Neuronal stem cell (in vitro differentiated cells): ENCODE measurements at places on chromosomes 1 and 21.

- H3K27ac ChIP-seq, result no peak overlapping the region
- no peak for DNase-seq
- H3K4me1 ChIP-seq, result no peaks in the 10 kb centered on the region
- no peaks in the 10 kb centered on the region for H3K27me3 ChIP-seq
- H3K4me3 ChIP-seq, result no peak overlapping the region
Observed at GRCh38 chr1:112689842-112690237, 15.4 kb downstream of the MOV10 start.

DNA sequence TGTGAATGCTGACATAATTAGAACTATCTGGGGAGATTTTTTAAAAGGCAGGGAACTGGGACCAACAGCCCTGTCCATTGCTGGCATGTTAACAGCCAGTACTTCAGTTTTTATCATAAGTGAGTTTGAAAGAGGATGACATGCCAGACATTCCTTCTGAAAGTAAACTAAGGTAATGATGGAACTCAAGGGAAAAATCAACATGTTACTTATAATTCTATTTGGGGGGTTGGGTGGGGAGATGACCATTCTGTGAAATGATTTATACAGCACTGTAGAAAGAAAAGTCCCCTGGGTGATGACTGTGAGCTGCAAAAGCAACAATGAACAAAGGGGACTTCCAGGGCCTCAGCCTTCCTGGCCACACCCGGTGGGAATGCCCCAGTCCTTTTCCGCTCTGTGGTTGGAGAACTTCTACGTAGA, 5.4 kb upstream of the LAMC2 start:
- H3K27ac ChIP-seq, result no peak overlapping the region
- H3K4me1 ChIP-seq, result peaks cover 3% of the 10 kb centered on the region
- H3K36me3 ChIP-seq, result no peaks in the 10 kb centered on the region

GRCh38 chr1:228151180-228151925, 1.6 kb downstream of the GJC2 start:
- H3K27ac ChIP-seq, result no peak overlapping the region
- no peaks in the 10 kb centered on the region for H3K27me3 ChIP-seq
- H3K4me1 ChIP-seq, result peaks cover 19% of the 10 kb centered on the region
- H3K4me3 ChIP-seq, result no peak overlapping the region

- no peak overlapping the region for H3K27ac ChIP-seq
- H3K4me3 ChIP-seq, result no peak overlapping the region
- H3K4me1 ChIP-seq, result peaks cover 11% of the 10 kb centered on the region
Observed at GRCh38 chr1:63884486-63884885, 110.7 kb downstream of the ROR1 start.

DNA sequence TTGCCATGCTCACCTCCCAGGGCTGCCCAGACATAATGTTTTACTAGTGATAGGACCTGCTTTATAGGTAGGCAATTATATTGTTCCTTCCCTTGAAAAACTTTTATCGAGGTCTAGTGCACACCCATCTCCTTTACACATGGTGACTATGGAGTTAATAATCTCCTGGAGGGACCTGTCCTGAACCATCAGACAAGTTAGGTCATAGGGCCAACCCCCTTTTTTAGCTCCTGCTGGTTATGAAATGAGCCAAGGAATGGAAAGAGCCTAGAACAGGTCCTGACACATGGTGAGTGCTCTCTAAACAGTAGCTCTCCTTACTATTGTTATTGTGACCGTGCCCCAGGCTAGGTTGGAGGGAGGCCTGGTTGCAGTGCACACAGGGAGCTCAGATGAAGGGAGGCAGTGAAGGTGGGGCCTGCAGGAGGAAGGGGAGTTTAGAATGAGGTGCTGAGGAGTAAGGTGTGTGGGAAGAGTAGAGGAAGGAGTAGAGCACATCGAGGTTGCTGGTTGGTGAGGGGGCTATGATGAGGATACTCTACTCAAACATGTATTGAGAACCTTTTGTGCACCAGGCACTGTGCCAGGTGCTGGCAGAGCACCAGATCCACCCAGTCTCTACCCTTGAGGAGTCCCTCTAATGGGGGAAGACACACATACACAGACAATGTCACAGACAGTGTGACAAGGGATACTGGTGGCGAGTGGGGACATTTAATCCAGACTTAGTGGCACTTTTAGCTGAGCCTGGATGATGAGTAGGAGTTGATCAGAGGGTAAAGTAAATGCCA, 14.1 kb upstream of the LMNA start:
- H3K4me1 ChIP-seq, result peaks cover 54% of the 10 kb centered on the region
- H3K27me3 ChIP-seq, result no peaks in the 10 kb centered on the region
- H3K36me3 ChIP-seq, result peaks cover 82% of the 10 kb centered on the region
- no peak for DNase-seq
- no peak overlapping the region for H3K27ac ChIP-seq
- H3K4me3 ChIP-seq, result no peak overlapping the region

DNA sequence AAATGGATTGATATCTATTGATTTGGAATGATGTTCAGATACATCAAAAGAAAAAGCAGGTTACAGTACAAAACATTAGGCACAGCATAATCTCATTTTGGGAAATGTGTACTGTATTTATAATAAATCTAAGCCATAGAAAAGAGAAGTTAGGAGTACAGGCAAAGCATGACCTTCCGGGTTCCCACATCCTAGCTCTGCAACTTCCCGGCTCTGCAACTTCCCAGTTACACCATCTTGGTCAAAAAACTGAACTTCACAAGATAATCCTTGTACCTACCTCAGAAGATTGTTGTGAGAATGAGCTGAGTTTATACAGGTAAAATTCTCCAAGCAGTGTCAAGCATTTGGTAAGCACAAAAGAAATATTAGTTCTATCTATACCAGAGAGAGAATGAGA, 21.7 kb upstream of the SLC44A3 start:
- no peaks in the 10 kb centered on the region for H3K27me3 ChIP-seq
- no peak for DNase-seq
- peaks cover 17% of the 10 kb centered on the region for H3K4me1 ChIP-seq
- H3K36me3 ChIP-seq, result no peaks in the 10 kb centered on the region
- no peak overlapping the region for H3K4me3 ChIP-seq

GRCh38 chr1:224506141-224506814, 71.7 kb upstream of the WDR26 start:
- DNase-seq, result no peak
- H3K27me3 ChIP-seq, result no peaks in the 10 kb centered on the region
- H3K27ac ChIP-seq, result no peak overlapping the region
- H3K4me3 ChIP-seq, result no peak overlapping the region
- H3K4me1 ChIP-seq, result peaks cover 19% of the 10 kb centered on the region

DNA sequence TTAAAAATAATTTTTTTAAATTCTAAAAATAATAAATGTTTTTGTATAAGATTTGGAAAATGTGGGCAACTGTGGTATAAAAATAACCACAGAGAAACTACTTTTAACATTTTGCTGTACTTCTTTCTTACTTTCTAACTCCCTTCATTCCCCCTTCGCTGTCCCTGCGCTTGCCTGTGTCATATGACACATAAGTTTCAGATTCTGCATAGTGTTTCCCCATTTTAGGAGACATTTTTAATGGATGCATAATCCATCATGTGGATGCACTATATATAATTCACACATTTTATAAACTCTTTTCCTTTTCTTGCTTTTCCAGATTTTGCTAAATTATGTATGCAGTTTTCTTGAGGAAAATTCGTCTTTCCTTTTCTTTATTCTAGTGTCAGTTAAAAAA, 16.3 kb downstream of the ATG4C start:
- H3K4me1 ChIP-seq, result no peaks in the 10 kb centered on the region
- H3K36me3 ChIP-seq, result peaks cover 6% of the 10 kb centered on the region
- no peaks in the 10 kb centered on the region for H3K27me3 ChIP-seq

DNA sequence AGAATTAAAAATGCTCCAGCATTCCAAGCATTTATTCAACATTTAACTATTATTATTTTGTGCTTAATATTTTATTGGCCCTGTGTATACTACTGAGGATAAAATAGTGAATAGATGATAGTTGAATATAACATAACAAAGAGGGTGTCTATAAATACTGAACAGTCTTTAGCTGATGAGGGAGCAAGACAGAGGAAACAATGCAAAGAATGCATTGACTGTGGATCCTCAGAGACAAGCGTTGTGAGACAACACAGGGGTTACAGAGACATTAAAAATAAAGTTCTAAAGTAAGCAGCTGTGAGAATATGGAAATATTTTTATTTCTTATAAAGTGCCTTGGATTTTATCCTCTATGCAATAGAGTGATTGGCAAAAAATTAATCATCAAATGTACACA, 1133.1 kb downstream of the PLA2G4A start:
- no peaks in the 10 kb centered on the region for H3K4me1 ChIP-seq
- H3K27ac ChIP-seq, result no peak overlapping the region
- H3K27me3 ChIP-seq, result no peaks in the 10 kb centered on the region

- H3K27me3 ChIP-seq, result no peaks in the 10 kb centered on the region
- DNase-seq, result no peak
Observed at GRCh38 chr1:12486401-12487005, 131.5 kb downstream of the DHRS3 start.

- H3K27me3 ChIP-seq, result no peaks in the 10 kb centered on the region
- peaks cover 2% of the 10 kb centered on the region for H3K4me1 ChIP-seq
- no peak overlapping the region for H3K4me3 ChIP-seq
- H3K36me3 ChIP-seq, result peaks cover 86% of the 10 kb centered on the region
- no peak overlapping the region for H3K27ac ChIP-seq
Observed at GRCh38 chr1:229298887-229299503, 28.1 kb downstream of the RAB4A start.

- no peak for DNase-seq
- H3K27ac ChIP-seq, result no peak overlapping the region
- no peak overlapping the region for H3K4me3 ChIP-seq
- H3K36me3 ChIP-seq, result peaks cover 96% of the 10 kb centered on the region
- no peaks in the 10 kb centered on the region for H3K4me1 ChIP-seq
Observed at GRCh38 chr1:32056598-32056997, 16.1 kb upstream of the TMEM39B start.

DNA sequence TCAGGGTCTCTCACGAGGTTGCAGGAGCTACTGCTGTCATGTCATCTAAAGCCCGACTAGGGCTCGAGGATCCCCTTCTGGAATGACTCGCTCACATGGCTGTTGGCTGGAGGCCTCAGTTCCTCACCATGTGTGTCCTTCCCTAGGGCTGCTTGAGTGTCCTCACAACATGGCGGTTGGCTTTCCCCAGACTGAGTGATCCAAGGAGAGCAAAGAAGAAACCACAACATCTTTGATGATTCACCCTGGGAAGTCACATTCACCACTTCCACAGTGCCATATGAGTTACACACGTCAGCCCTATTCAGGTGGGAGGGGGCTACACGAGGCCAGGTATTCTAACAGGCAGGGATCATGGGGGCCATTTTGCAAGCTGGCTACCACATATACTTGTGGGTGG, 64.9 kb downstream of the FHAD1 start:
- H3K4me3 ChIP-seq, result no peak overlapping the region
- H3K36me3 ChIP-seq, result no peaks in the 10 kb centered on the region
- no peak overlapping the region for H3K27ac ChIP-seq
- DNase-seq, result no peak
- H3K27me3 ChIP-seq, result peaks cover 6% of the 10 kb centered on the region

- no peaks in the 10 kb centered on the region for H3K27me3 ChIP-seq
- DNase-seq, result no peak
- H3K27ac ChIP-seq, result no peak overlapping the region
- H3K36me3 ChIP-seq, result no peaks in the 10 kb centered on the region
- peaks cover 18% of the 10 kb centered on the region for H3K4me1 ChIP-seq
Observed at GRCh38 chr1:167169642-167170041, 51.0 kb upstream of the POU2F1 start.

- no peaks in the 10 kb centered on the region for H3K4me1 ChIP-seq
- no peak overlapping the region for H3K27ac ChIP-seq
- H3K27me3 ChIP-seq, result no peaks in the 10 kb centered on the region
- DNase-seq, result no peak
- no peaks in the 10 kb centered on the region for H3K36me3 ChIP-seq
Observed at GRCh38 chr1:61950418-61950817, 208.1 kb downstream of the PATJ start.

DNA sequence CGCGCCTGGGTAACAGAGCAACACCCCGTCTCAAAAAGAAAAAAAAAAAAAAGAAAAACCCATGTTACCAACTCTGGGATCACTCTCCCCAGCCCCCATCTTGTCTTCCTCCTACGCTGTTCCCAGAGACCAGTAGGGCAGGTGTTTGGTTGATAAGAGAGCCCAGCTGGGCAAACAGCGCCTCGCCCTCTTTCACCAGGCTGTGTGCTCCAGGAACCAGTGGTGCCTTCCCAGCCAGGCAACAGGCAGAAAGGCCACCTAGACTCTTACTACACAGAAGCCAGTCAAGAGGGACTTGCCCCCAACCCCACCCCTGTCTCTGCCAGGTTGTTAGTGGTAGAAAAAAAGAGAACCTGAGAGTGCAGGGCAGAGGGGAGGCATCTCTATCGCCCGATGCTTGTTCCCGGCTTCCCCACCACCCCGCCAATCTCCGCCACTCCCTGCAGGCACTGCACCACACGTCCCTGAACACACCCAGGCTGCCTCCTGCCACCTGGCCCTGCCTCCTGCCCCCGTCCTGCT, 14.0 kb upstream of the CTRC start:
- no peaks in the 10 kb centered on the region for H3K36me3 ChIP-seq
- H3K27ac ChIP-seq, result no peak overlapping the region
- no peaks in the 10 kb centered on the region for H3K27me3 ChIP-seq
- no peak for DNase-seq
- H3K4me1 ChIP-seq, result peaks cover 3% of the 10 kb centered on the region
- no peak overlapping the region for H3K4me3 ChIP-seq

- no peak for DNase-seq
- H3K4me1 ChIP-seq, result no peaks in the 10 kb centered on the region
- no peak overlapping the region for H3K4me3 ChIP-seq
- no peaks in the 10 kb centered on the region for H3K27me3 ChIP-seq
- no peak overlapping the region for H3K27ac ChIP-seq
- no peaks in the 10 kb centered on the region for H3K36me3 ChIP-seq
Observed at GRCh38 chr21:42388740-42389448, 7.0 kb downstream of the TMPRSS3 start.

- H3K4me3 ChIP-seq, result no peak overlapping the region
- no peak overlapping the region for H3K27ac ChIP-seq
- peak; percentile 39 for DNase-seq
- no peaks in the 10 kb centered on the region for H3K36me3 ChIP-seq
- H3K4me1 ChIP-seq, result peaks cover 2% of the 10 kb centered on the region
Observed at GRCh38 chr1:205983925-205984725, 19.1 kb downstream of the RAB7B start.
